ENCODE measurements at places on chromosomes 3 and 15.

GRCh38 chr3:116065501-116065900 lies 379.8 kb downstream of the LSAMP start:
- DNase-seq = no peak

DNA sequence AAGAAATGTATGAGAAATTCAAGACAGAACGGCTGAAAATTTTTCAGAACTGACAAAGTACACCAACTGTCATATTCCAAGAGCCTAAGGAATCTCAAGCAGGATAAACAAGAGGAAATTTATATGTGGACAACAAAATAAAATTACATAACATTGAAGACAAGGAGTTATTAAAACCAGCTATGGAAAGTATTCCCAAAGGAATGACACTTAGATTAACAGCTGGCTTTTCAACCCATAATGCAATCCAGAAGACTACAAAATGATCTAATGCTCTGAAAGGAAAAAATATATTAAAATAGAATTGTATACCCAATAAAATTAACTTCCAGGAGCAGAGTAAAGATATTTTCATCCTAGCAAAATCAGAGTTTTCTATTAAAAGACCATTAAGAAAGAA lies 132.2 kb upstream of the BNIP2 start:
- DNase-seq = no peak

DNA sequence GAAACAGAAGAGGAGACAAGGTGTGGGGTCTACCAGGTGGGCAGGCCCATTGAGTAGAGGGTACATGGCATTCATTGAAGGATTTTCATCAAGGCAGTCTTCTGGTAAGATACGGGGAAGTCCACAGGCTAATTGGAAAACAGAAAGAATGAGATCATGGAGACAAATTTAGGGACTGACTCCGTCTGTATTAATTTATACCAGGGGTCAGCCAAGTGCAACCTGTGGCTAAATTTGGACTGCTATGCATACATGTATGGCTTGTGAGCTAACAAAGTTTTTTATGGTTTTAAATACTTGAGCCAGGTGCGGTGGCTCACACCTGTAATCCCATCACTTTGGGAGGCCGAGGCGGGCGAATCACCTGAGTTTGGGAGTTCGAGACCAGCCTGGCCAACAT lies 21.1 kb upstream of the SNRPN start:
- DNase-seq = no peak

- no peak for DNase-seq
Measured at GRCh38 chr3:10447110-10447509, 58.3 kb downstream of the ATP2B2 start.

DNA sequence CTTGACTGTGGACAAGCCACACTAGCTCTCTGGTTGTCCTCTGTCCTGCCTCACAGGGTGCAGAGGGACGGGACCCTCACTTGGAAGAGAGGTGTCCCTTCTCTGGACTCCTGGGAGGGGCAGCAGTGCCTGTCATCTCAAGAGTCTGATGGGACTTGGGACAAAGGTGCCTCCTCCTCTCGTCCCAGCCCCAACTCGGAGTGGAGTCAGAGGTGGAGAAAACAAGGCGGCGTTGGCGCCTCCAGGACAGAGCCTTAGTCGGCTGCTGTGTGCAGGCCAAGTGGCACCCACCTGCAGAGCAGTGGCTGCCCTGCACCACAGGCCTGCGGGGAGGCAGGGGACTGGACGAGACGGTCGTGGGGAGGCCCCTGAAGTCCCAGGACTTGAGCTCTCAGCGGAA lies 9.4 kb upstream of the SEC13 start:
- DNase-seq = no peak

DNA sequence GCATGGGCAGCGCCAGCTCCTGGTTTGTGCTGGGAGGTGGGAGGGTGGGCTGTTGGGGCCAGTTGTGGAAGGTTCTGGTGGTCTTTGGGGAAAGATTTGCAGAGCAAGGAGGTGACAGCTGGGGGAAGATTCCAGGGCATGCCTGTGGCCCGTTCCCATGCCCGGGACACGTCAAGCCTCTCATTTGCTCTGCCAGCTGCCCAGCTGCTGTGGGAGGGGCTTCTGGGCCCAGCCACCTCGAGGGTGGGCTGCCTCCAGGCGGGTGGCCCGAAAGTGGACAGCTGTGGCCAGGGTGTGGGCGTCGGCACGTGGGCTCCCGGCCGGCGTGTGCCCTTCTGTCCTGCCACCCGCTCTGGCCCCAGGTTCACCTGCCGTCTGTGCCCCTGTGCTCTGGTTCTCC lies 17.2 kb downstream of the PLXNA1 start:
- no peak for DNase-seq

- peak; percentile 77 for DNase-seq
Measured at GRCh38 chr3:9915254-9916141, 1.4 kb upstream of the IL17RC start.

DNA sequence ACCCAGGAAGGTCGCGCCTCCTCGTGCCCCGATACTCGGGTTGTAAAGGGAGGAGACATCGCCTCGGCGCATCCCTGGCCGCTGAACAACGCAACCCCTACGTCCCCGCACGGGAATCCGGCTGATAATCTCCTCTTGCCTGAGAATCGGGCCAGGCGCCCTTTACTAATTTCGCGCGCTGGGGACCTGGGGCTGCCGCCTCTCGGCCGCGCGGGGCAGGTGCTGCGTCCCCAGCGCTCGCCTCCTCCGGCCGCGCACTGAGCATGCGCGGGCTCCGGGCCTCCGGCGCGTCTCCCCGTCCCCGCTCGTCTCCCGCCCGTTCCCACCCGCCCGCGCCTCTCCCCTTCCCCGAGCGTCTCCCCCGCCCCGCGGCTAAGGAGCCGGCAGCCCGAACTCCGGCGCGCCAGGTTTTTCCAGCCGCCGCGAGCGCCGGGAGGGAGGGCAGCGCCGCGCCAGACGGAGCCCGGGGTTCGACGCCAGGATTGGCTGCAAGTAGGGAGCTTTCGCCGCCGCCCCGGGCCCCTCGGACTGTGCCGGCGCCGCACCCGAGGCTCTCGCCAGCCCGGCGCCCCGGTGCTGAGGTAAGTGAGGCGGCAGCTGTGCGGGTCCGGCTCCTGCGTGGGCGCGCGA lies at the start of gene CNTN4:
Gene CNTN4 (plus strand): TSS at position 469 of the 630 bp plus-strand sequence.
- peak; percentile 66 for DNase-seq

- DNase-seq = no peak
Measured at GRCh38 chr3:62056658-62057057, 316.7 kb downstream of the FEZF2 start.

- DNase-seq = no peak
Measured at GRCh38 chr3:195801251-195802183, 10.2 kb downstream of the MUC4 start.

DNA sequence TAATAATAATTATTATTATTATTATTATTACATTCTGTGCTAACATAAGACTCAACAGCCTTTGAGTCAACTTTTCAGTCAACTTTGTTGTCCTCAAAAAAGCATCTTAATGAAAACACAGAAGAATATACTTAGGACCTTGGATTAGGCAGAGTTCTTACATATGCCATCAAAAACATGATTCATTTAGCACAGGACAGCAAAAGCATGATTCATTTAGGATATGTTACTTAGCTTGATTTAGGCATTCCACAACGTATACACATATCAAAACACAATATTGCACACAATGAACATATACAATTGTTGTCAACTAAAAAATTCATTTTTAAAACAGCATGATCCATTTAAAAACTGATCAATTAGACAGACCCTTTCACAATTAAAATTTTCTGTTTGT lies 213.0 kb downstream of the FMN1 start:
- DNase-seq = no peak

DNA sequence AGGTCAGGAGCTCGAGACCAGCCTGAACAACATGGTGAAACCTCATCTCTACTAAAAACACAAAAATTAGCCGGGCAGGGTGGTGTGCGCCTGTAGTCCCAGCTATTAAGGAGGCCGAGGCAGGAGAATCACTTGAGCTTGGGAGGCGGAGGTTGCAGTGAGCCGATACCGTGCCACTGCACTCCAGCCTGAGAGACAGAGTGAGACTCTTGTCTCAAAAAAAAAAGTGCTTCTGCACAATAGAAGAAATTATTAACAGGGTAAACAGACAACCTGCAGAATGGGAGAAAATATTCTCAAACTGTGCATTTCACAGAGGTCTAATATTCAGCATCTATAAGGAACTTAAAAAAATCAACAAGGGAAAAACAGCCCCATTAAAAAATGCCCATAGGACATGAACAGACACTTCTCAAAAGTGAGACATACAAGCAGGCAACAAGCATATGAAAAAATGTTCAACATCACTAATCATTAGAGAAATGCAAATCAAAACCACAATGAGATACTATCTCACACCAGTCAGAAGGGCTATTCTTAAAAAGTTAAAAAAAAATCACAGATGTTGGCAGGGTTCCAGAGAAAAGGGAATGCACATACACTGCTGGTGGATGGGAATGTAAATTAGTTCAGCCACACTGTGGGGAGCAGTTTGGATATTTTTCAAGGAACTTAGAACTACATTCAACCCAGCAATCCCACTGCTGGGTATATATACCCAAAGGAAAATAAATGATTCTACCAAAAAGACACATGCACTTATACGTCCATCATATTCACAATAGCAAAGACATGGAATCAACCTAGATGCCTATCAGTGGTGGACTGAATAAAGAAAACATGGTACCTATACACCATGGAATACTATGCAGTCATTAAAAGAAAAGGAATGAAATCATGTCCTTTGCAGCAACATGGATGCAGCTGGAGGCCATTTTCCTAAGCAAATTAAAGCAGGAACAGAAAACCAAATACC lies 75.5 kb downstream of the MSL2 start:
- no peak for DNase-seq

DNA sequence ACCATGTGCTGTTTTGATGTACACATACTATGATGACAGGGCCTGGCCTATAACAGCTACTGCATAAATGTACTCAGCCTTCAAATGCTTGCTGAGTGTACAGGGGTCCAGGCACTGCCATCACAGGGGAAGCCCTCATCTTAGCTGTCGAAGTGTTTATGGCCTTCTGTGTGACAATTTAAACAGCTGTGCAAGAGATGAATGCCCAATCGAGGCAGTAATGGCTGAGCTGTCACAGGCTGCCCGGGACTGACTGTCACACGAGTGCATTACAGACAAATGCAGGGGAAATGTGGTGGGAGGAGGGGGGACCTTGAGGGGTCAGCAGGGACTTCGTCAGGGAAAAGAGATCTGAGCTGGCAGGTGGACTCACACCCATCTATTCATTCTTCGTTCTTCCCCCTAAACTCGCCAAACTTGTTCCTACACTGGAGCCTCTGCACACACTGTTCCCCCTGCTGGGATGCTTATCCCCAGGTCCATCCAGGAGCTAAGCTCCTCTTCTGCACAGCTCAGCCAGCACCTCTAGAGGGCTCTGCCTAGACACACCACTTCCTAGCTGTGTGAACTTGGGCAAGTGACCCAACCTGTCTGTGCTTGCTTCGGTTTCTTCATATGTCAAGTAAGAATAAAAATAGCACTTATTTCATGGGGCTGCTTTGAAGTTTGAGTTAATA lies 156.2 kb upstream of the IQSEC1 start:
- no peak for DNase-seq

DNA sequence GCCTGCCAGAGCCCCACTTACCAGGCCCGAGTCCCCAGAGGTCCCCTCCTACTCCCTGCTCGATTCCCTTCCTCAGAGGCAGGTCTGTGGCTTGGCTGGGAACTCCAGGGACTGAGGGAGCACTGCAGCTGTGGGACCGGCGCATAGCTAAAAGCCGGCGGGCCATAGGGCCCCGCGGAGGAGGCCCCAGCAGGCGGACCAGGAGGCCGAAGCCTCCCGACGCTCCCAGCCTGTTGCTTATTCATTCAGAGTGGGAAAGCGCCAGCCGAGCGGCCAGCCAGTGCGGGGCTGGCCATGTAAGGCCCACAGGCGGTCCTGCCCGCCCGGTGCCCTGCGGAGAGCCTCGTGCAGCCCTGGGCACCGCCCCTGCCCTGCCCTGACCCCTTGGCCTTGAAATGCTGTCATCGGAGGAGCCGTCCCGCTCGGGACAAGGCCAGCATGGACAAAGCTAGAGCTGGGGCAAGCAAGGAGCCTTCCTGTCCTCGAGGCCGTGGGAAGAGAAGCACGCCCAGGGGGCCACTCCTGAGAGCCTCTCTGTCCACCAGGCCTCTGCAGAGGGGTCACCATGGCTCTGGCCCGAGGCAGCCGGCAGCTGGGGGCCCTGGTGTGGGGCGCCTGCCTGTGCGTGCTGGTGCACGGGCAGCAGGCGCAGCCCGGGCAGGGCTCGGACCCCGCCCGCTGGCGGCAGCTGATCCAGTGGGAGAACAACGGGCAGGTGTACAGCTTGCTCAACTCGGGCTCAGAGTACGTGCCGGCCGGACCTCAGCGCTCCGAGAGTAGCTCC lies at the start of gene LOXL1:
Gene LOXL1 (plus strand): TSS at position 244 of the 784 bp plus-strand sequence. CDS start 322 bp downstream, at position 566.
- DNase-seq = peak; percentile 95

DNA sequence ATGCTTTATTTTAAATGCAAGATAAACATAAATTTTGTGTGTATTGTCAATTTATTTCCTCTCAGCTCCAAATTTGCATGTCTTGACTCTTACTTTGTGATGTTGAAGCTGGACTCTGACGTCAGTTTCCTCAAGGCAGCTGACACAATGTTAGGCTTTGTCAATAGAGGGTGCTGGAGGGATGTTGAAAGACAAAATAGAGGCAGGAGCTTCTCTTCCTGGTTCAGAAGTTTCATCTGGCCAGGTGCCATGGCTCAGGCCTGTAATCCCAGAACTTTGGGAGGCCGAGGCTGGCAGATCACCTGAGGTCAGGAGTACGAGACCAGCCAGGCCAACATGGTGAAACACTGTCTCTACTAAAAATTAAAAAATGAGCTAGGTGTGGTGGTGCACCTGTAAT lies 408.6 kb downstream of the GBE1 start:
- DNase-seq = peak; percentile 7

GRCh38 chr3:55198554-55198953 lies 270.7 kb upstream of the LRTM1 start:
- peak; percentile 84 for DNase-seq

- DNase-seq = peak; percentile 10
Measured at GRCh38 chr3:24704496-24704895, 209.8 kb upstream of the THRB start.

DNA sequence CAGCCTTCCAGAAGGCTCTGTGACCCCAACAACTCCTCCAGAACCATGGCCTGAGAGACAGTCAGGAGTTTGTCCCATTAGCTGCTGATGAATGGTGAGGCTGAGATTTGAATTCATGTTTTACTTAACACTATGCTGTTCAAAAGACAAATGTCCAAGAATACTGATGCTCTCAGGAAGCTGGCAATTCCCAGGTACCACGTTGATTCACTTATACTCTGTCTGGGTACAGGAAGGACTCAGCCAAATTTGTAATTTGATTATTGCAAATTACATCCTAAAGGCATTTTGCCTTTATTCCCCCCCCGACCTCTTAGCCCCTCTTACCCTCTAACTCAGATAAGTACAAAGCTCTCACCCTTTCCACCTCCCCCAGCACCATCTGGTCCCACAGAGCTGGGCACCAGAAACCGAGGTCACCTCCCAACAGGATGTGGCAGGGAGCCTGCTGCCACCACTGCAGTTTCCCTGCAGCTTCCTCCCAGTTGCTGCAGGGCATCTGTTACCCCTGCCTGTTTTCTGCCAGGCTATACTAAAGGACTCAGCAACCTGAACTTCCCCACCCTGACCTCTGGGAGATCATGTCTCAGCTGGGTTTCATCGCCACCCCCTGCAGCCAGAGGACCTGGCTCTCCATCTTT lies 33.6 kb downstream of the EAF1 start:
- DNase-seq = no peak

All from AG20443 (cell line).